ENCODE measurements at places on chromosomes 6 and 20.

GRCh38 chr20:10519361-10520046 lies 84.4 kb downstream of the SLX4IP start:
- no peak for DNase-seq

DNA sequence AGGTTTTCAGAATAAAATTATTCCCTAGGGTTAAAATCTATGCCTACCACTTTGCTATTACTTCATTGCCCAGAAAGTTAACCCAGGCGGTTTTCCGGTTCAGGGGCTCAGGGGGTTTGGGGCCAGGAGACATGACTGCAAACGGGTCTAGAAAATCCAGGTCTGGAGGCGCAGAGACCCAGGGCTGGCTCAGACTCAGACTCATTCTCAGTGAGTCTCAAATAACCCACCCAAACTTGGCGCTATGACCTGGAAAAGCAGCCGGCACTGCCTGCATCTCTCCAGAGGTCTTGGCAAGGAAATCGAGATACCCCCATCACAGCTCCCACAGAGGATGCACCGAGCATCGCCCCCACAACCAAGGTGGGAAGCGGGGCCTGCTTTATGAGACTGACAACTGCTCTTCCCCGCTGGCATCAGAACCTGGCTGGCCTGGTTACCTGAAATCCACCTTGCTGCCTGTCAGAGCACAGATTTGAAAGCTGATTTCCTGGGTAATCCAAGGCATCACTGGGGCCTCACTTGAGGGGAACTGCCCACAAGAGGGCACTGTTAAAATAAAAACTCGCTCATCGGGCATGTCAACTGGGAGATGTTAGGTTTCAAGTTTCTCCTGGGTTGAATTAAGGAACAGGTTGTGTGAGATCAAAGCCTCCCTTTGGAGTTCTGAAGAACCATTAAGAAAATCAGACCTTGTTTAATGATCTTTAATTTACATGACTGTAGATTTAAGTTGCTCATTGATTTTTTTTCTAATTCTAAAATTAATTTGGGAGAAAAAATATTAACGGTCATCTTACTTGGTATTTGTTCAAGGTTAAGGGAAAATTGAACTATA lies 55.1 kb downstream of the KIF16B start:
- DNase-seq: peak; percentile 63

DNA sequence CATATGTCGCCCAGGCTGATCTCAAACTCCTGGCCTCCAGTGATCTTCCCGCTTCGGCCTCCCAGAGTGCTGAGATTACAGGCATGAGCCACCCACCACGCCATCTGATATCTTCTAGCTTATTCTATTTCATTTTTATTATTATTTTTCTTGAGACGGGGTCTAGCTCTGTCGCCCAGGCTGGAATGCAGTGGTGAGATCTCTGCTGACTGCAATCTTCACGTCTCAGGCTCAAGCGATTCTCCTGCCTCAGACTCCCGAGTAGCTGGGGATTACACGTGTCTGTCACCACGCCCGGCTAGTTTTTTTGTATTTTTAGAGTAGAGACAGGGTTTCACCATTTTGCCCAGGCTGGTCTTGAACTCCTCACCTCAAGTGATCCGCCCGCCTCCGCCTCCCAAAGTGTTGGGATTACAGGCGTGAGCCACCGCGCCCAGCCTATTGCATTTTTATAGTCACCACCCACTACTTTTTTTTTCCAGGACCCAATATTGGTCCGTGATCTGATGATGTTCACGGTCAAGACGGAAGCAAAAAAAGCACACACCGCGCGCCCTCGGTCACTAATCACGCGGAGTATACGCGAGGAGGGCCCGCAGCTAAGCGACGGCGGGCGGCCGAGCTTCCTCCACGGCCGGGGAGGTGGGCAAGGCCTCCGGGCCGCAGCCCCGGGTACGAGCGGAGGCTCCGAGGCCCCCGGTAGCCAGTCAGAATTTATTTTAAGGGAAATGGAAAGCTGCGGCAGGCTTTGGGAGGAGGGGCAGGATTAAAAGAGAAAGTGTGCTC lies 1.1 kb upstream of the LSM14B start:
- peak; percentile 94 for DNase-seq

DNA sequence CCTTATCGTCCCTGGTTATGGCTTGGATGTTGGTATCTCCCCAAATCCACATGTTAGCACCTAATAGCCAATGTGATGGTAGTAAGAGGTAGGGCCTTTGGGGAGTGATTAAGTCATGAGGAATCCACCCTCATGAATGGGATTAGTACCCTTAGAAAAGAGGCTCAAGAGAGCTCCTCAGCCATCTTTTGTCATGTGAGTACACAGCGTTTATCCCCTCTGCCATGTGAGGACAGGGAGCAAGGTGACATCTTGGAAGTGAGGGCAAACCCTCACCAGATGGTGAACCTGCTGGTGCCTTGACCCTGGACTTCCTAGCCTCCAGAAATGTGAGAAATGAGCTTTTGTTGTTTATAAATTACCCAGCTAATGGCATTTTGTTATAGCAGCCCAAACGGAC lies 16.1 kb upstream of the SIRPB2 start:
- no peak for DNase-seq

GRCh38 chr6:146224988-146225387 lies 196.1 kb downstream of the GRM1 start:
- no peak for DNase-seq

- DNase-seq: no peak
Observed at GRCh38 chr20:43804781-43805180, 78.0 kb upstream of the GTSF1L start.

- peak; percentile 74 for DNase-seq
Observed at GRCh38 chr6:134176264-134176975, 124.0 kb upstream of the SLC2A12 start.

GRCh38 chr20:24914388-24915241 lies 34.5 kb upstream of the CST7 start:
- DNase-seq: no peak

- no peak for DNase-seq
Observed at GRCh38 chr6:37667050-37667814, 30.5 kb downstream of the MDGA1 start.

DNA sequence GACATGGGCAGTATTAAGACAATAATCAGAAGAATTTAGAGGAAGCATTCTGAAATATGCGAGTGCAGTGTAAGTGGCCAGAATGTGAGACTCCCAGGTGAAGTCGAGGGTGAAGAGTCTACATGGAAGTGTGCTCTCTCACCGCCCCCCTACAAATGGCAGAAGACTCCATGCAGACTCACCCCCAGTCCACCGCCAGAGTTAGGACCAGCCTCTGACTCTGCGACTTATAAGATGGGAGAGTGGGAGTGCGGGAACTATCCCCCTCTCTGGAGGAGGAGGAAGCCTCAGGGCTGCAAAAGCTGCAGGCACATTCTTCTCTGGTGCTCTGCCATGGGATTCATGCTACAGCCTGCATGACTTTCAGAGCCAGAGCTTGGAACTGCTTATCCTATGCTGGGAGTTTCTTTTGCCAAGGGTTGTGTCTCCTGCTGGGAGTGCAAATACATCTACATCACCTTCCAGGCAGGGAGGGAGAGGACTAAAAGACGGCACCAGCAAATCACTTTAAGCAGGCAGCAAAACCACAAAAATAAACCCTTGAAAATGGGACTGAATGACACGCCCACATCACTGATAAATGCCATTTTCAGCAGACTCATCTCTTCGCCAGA lies 206.7 kb upstream of the SULF2 start:
- no peak for DNase-seq

DNA sequence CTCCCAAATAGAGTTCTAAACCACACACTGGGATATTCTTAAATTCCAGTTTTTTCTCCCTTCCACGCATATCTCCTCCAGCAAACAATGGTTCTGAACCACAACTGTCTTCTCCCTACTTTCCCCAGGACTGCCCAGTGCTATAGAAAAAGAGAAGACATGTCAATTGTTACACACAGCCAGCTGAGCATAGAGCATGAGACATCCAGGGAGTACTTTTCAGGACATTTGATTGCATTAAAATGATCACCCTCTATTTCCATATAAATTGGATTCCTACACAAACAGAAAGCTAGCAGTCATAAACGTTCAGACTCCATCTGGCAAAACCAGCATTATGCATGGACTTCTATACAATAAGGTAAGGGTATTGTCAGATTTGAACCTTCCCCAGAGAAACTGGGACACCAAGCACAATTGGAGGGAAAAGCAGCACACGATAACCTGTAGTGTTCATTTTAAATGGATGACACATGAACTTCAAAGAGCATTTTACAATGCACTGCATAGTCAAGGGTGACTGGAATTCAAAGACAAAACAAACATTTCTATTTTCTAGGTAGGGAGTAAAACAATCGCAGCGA lies 93.1 kb upstream of the HEY2 start:
- no peak for DNase-seq

- no peak for DNase-seq
Observed at GRCh38 chr20:1330075-1330830, 1.3 kb upstream of the SDCBP2 start.

DNA sequence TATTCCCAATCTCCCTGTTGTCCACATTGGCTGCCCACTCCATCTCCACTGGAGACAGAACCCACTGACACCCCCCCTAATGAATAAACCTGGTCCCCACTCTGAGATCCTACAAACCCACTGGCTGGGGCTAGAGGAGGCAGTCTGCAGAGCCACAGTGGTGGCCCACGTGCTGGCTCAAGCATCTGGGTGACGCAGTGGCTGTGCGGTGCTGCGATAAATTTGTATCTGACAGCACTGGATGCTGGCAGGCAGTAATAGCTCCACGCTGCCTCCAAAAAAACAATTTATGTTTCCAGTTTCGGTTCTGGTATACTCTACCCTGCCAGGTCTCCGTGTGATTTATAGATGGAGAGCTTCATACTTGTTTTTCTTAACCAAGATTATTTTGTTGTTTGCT lies 87.1 kb upstream of the SYNDIG1 start:
- no peak for DNase-seq

DNA sequence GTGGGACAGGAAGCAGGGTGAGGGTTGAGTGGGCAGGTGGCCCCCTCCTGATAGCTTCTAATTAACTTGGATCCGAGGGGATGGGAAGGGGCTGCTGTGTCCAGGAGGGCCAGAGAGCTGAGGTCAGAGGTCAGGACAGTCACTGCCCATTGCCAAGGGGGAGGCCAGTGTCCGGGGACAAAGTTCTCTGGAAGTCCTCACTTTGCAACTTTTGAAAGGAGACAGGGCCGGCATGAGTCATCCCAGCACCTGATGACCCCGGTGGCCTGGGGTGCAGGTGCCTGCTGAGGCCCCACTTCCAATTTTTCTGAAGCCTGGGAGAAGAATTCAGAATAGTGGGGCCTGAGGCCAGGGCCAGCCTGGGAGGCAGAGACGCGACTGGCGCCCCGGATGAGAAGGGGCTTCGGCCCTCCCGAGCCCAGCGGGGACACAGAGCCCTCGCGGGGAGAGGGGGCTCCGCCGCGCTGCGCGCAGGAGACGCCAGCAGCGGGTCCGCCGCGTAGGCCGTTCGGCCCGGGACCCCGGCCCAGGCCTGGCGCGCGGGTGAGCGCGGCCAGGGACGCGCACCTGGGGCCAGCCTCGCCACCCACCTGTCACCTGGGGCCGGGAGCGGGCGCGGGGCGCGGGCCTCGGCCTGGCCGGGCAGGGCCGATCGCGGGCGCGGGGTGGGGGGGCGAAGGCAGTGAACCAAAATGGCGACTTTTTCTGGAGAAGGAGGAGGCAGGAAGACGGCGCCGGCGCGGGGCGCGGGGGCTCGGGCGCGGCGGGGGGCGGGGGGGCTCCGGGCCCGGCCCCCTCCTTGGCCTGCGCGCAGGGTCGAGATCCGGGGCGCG lies 586 bp downstream of the ZNF512B start:
- DNase-seq: no peak

Measured in suppressor macrophage (primary cell).